Fibroblast of skin of left biceps (primary cell): ENCODE measurements at places on chromosomes 3 and 15.

GRCh38 chr15:67549736-67550135, 7.2 kb downstream of the MAP2K5 start:
- DNase-seq: no peak

GRCh38 chr3:37969596-37970100, 20.9 kb upstream of the VILL start:
- DNase-seq: no peak

DNA sequence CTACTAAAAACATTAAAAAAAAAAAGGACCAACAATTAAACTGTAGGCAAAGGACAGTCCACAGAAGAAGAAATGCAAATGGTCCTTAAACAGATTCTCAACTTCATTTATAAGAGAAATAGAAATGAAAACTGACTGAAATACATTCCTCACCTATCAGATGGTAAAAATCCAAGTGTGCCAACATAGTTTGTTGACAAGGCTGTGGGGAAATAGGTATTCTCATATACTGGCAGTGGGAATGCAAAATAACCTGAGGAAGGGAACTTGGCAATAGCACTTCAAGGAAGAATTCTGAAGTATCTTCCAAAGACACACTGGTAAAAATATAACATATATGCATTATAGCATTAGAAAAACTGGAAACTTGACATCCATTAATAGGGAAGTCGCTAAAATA, 53.8 kb downstream of the SLC24A1 start:
- DNase-seq: no peak

GRCh38 chr3:196143708-196144382, 62.0 kb upstream of the TFRC start:
- no peak for DNase-seq

DNA sequence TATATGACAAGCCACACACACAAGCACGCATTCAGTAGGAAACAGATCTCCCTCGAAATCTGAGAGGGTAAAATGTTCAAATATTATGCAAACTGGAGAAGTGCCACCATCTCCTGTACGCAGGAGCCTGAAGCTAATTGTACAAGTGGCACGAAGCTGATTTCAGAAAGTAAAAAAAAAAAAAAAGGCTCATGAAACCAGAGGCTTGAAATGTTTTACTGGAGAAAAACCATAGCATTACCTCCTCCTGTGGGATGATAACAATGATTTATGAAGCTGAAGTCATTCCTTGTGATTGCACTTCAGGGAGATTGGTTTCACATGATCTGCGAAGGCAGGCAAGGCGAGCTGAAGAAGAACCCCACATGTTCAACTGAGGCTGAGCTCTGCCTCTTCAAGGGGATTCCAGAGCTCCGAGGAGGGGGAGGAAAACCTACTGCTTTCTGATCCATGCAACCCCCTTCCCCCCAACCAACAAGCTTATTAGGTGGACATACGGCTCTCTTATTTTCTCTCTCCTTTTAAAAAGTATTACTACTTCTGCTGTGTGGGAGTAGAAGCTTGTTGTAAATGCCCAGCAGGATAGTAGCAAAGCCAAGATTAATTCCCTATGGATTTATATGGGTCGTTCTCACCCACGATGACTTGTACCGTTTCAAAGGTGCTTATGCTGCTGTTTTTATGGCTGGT, 101.1 kb downstream of the GREM1 start:
- peak; percentile 97 for DNase-seq

GRCh38 chr3:151434151-151434890, 26.5 kb downstream of the IGSF10 start:
- peak; percentile 60 for DNase-seq

DNA sequence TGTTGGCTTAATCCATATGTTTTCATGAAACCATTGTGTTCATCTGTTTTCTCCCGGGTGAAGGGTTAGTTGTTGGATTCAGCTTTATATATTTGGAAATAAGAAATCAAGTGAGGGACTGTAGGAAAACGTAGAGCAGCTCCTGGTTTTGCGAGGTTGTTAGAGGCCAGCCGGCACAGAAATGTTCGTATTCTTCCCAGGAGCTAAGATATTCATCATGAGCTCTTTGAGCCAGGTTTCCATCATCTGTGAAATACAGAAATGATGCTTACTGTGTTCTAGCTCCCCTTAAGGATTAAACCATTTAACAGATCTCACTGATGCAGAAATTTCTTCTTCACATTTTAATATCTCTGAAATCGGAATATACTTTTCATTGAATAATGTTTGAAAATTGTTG, 235.5 kb downstream of the PTPRG start:
- no peak for DNase-seq

- no peak for DNase-seq
Observed at GRCh38 chr3:159187232-159187631, 385.4 kb downstream of the MFSD1 start.

- no peak for DNase-seq
Observed at GRCh38 chr3:71468311-71469137, 115.0 kb downstream of the FOXP1 start.

- DNase-seq: peak; percentile 23
Observed at GRCh38 chr3:182925330-182925943, 54.9 kb downstream of the DCUN1D1 start.

DNA sequence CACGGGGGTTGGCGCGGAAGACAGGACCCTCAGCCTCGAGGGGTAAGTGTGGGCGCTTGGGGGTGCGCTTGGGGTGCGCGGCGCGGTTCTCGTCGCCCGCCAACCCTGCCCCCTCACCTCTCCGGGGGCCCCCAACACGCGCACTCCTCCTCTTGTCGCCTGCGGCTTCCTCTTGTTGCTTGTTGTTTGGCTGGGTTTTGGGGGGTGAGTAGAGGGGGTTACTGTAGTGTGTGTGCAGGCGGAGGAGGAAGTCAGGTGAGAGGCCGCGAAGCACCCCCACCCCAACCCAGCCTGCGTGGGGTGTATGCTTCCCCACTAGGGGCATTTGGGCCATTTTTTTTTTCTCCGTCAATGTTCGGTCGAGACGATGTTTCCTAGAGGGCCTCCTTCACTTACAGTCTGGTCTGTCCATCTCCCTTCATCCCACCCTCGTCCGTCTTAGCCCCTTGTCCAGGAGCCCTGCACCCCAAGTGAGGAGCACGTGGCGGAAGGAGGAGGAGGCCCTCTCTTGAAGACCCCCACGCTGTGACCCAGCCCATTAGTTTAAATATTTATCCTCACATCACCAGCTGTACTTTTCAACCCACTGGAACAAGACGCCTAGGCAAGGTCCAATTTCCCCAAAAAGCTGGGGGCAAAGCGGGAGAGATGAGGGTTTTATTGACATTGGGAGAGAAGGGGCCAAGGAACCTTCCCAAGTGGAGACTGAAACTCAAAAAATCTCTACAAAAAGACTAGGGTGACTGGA, 20.4 kb upstream of the SATB1 start:
- no peak for DNase-seq

DNA sequence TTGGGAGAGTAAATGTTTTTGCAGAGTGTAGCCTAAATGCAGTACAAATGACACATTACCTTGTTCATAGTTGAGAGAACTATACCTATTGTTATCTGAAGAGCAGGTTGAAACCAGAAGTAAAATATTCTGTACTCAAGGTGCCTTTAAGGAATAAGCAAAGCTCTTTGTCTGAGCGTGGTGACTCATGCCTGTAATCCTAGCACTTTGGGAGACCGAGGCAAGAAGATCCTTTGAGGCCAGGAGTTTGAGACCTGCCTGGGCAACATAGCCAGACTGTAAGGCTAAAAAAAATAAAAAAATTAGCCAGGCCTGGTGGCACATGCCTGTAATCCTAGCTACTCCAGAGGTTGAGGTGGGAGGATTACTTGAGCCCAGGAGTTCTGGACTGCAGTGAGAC, 2.2 kb upstream of the RNF13 start:
- DNase-seq: no peak

- DNase-seq: no peak
Observed at GRCh38 chr3:135069406-135069805, 274.3 kb downstream of the EPHB1 start.

DNA sequence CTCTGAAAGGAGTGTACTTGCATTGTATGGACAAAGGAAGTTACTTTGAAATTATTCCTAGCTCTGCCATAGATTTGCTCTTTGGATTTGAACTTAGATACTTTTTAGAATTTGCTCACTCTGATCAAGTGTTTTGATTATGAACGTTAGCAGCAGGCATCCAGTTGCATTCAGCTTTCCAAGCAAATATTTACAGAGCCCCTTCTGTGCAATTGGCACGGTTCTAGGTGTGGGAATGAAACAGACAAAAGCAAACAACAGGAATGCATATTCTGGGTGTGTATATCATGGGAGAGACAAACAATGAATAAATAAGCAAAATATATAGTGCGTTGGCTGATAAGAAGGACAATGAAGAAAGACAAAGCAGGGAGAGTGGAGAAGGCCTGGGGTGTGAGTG, 125.5 kb upstream of the ADAMTS9 start:
- no peak for DNase-seq

DNA sequence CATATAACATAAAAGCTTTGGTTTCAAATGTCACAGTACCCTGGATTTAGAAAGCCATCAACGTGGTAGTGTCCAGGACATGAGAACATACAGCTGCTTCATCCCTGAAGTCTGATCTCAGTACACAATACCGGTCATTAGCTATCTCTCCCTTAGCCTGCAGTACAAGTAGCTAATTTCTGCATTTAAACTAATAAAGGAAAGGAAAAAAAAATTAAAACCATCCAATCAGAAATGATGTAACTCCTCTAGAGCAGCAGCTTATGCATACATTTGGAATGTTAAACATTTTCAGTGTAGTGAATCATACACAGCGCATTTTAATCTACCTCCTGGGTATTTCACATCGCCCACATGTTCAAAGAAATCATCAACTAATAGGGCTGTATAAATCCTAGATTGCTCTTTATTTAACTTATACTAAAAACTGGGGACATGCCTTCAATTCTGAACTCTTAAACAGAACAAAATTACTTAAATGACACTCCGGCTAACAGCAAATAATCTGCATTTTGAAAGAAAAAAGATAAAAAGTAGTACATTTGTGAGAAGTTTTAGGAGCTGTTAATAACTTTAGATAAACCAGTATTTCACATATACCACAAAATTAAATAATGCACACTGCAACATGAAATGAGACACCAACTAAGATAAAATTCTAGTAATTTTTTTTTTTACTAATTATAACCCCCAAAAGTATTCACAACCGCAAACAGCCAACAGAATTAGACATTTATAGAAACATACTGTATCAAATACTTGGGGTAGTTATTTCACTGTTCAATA, 3.7 kb downstream of the IGF2BP2 start:
- peak; percentile 84 for DNase-seq

GRCh38 chr15:100613208-100613607, 10.8 kb downstream of the ASB7 start:
- no peak for DNase-seq

- DNase-seq: no peak
Observed at GRCh38 chr15:74383286-74383685, 15.8 kb upstream of the CYP11A1 start.

GRCh38 chr3:78871048-78871447, 896.8 kb downstream of the ROBO1 start:
- no peak for DNase-seq

DNA sequence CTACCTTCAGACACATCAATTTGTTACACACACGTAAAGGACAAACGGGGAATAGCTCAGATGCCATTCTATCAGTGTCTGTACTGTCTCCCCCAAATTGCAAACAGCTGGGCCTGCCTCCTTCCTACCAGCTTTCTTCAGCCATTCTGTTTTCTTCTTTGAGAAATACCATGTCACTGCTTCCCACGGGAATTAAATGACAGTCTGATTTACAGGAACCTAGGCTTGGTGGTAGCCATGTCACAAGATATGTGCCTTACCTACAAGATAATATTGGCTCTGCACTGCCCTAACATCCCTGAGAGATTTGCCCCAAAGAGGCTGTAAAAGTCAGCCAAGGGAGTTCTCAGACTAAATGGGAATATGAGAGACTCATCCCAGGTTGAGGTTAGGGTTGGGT, 308.3 kb downstream of the LRTM1 start:
- no peak for DNase-seq

DNA sequence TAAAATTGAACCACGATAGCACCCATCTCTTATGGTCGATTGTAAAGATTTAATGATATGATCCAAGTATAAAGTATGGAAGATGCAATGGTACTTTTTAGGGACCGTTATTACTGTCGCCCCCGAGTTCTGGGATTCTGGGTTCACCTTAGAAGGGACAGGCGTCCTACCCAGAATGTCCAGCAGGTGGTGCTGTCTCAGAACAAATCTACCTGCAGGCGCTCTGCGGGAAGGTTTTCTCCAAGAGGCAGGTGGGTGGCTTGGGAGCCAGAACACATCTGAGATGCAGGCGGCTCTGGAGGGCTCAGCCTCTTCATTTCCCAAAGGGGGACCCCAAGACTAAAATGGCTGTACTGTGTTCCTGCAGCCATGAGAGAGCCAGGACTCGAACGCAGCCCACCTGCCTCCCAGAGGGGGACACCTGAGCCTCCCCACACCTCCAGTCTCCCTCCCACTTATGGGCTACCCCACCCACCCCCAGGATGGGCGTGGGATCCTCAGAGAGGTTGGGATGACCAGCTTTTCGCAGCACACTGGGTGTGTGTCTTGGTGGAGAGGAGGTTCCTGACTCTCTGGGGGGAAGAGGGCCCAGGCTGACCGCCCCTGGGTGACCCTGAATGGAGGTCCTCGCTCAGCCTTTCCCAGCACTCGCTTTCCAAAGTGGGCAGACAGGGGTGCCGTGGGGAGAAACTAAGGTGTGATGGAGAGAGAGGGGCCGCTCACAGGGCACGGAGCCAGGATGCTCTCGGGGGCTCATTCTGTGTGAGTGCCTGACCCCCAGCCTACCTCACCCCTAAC, 28.1 kb upstream of the CORO2B start:
- no peak for DNase-seq

DNA sequence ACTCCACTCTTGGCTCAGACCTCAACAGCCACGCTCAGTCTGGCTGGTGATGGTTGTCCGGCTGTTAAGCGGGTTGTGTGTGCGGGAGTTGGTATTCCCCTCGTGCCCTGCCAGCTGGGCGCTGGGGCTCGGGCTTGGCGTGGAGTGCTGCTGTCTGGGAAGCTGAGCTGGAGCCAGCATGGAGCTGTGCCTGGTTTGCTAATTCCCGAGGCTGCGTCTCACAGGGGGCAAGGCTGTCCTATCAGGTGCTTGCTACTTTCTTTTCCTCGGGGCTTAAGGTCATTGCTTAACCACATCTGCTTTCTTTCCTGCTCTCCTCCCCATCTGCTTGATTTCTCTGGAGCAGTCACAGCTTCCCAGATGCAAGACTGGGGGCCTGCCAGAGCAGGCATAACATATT, 29.9 kb downstream of the PDIA5 start:
- no peak for DNase-seq
